ENCODE measurements at places on chromosomes 7 and 10.

- no peak for DNase-seq
Observed at GRCh38 chr7:111090846-111091245, at the start of gene LRRN3. TSS of gene LRRN3 (plus strand) at chr7:111091127. CDS start at chr7:111122773, 31,646 bp downstream.

DNA sequence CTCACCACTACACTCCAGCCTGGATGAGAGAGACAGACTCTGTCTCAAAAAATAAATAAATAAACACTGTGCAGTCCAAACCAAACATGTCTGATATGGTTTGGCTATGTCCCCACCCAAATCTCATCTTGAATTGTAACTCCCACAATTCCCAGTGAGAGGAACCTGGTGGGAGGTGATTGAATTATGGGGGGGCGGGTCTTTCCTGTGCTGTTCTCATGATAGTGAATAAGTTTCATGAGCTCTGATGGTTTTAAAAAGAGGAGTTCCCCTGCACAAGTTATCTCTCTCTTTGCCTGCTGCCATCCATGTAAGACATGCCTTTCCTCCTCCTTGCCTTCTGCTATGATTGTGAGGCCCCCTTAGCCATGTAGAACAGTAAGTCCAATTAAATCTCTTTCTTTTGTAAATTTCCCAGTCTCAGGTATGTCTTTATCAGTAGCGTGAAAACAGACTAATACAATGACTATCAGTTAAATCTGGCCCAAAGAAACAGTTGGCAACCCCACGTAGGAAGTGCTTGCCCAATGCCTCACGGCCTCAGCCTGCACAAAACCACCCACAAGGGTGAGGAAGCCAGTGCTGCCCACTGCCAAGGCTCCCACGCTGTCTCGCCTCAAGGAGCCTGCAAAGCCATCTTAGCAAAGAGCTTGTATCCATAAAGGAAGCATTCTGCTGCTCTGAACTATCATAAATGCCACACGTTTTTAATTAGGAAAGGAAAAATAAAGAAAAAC is 64.7 kb downstream of the PIK3AP1 start:
- DNase-seq: no peak

GRCh38 chr10:20596911-20597310 is 300.2 kb downstream of the NEBL start:
- no peak for DNase-seq

DNA sequence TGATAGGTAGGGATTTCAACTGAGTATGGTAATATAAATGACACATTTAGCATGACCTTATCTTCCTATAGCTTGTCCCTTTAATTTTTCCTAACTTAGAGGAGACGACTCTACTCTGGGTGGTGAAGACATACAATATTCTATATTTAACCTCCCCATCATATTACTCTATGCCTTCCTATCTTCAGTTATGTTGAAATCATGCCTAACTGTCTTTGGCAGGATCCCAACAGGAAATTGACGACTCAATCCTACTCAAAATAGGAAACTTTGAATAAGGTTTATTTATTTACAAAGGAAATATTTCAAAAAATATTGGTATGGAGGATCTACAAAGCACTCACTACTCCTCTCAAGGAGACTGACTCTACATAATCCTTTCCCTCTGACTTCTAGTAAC is 24.1 kb upstream of the SEMA3A start:
- no peak for DNase-seq

GRCh38 chr7:1902231-1902855 is 232.3 kb downstream of the ELFN1 start:
- no peak for DNase-seq

DNA sequence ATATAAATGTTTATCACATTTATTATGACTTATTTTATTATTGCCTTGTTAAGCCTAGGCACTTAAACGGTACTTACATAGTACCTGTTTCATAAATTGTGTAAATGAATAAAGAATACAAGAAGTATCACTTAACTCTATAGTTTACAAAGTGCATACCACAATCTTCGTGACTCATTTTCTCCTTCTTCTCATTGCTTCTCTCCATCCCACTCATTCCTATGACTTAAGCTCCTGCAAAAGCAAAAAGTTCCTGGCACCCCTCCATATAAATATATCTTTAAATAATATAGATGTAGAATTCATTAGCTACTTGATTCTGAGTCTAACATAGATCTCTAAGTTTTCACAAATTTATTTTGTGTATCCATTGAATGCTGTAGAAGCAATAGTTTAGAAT is 1382.0 kb upstream of the CELF2 start:
- no peak for DNase-seq

DNA sequence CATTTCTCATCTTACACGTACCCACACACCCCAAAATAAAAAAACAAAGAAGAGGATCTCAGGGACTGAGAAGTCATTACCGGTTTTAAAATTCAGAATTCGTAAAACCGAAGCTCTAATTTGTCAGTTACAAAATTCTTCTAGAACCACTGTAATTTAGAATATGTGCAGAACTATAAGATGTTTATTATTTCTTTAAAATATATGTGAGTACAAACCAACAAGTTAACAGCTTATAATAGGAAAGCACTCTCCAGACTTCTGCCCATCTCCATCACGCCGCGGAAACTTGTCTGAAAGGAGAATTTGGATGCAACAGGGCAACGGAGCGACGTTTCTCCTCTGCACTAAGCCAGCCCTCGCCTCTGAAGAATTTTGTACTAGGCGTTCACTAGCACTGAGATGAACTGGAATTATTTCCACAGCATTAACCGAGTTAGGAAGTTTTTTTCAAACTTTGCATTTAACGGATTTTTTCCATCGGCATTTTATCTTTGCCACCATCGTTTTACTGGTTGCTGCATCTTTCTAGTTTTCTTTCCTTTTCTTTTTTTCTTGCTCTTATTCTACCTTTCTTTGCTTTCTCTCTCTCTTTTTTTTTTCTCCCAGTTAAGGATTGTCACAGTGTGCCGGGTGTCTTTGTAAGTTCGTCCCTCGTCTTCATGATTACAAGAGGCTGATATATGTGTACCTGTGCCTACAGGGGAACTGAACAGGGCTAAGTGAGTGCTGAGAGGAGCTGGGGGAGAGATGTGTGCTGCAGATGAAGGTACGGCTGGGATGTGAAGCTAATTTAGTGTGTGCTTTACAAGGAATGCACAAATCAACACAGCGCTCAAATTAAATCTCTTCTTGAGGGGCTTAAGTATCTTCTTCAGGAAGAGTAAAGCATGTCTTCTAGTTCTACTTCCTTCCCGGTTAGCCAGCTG is 295.9 kb upstream of the NFE2L3 start:
- DNase-seq: no peak

DNA sequence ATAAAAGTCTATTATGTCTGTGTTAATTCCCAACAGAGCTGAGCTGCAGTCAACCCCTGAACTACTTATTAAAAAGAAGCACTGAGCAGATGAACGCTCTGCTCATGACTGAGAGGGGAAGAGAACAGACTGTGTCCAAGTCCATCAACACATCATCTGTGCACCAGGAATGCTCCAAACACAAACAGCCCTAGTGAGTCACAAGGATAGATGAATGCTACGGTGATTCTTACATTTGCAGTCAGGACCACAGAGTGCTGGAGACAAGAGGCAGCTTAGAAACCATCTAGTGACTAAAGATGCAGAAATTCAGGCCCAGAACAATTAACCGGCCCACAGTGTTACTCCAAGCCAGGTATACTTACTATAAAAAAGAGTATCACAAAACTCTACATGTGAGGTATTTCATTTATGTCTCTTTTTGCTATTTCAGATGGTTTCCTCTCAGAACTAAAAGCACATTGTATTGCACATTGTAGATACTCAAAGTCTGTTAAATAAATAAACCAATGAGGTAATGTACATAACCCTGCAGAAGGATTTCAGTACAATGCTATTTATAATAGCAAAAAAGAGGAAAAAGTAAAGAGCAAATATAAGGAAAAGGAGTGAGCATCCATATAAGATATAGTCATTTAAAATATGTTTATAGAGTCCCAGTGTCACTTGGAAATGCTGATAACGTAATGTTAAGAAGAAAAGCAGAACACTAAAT is 159.2 kb downstream of the KCNMA1 start:
- no peak for DNase-seq

DNA sequence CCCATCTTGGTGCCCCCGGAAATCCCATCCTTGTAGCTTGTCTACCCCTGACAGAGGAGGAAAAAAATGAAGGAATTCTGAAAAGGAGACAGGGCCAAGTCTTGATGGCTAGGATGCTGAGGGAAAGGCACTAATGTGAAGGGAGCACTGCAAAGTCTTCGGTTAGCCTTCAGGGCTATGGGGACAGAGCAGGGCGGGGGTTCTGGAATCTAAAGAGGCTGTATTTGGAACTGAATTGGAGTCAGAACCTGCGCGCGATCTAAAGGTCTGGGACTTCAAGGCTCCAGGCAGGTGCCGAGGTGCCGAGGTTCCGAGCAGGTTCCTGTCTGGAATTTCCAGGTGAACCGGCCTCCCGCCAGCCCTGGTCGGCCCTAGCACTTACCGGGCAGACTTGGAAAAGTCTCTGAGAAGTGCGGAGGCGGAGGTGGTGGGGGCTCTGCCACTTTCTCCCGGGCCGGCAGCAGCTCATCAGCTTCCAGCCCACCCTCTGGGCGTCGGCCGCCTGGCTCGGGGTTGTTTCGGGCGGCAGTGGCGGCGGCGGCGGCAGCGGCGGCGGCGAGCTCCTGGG is 781 bp downstream of the GBX1 start:
- peak; percentile 55 for DNase-seq

DNA sequence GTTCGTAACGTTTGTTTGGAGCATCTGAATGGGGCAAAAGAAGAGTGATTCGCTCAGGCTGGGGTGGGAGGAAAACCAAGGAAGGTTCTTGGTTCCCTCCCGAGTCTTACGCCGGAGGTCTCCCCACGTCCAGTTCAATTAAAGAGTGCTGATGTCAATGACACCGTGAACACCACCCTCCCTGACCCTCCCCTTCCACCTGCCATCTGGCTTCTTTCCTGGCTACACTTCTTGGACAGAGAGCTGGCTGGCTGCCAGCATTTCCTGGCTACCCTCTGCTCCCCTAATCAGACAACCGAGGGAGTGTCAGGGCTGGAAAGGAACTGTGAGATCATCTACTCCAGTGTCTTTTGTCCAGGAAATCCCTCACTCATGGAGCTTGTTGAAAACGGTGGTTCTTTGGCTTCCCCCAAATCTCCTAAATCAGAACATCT is 24.1 kb upstream of the FFAR4 start:
- DNase-seq: no peak

DNA sequence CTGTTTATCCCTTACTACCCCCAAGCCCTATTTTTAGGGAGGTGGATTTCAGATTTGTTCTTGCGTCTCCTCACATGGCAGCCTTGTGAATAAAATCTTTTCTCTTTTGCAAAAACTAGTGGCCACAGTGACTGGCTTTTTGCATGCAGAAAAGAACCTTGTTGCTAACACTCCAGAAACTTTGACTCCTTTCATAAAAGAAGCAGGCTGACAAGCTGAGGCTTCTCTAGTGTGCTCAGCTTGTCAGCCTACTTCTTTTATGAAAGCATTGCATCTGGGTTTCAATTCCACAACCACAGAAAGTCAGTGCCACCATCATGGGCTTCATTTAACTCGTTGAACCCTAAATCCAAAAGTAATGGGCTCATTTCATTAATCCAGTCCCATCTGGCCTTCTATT is 761.0 kb upstream of the COBL start:
- DNase-seq: no peak

- no peak for DNase-seq
Observed at GRCh38 chr7:25384788-25385505, 156.7 kb upstream of the NPVF start.

- DNase-seq: no peak
Observed at GRCh38 chr10:122050311-122050710, 61.3 kb downstream of the TACC2 start.

DNA sequence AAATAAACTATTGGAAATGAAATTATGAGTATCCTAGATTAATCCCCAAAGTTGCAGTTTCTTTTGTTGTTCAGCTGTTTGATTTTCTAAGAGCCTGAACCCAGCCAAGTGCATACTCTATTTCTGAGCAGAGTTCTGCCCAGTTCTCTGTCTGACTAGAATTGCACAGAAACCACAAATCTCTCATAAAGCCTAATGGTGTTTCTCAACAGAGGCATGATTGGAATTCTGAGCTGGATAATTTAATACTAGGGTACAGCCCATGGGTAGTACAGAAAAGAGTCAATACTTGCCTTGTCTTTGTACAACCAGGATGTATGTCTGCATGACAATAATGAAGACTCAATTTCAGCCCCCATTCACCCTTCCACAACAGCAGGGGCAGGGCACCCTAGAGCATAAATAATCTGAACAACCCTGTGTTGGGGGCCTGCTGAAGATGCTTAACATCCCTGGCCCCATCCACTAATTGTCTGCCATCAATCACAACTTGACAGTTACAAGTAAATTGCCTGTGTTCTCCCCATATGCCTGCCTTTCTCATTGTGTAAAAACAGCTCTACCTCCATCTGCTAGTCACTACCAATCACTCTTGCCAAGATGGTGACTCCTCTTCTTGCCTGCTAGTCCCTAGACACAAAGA is 114.4 kb downstream of the NPSR1 start:
- no peak for DNase-seq

DNA sequence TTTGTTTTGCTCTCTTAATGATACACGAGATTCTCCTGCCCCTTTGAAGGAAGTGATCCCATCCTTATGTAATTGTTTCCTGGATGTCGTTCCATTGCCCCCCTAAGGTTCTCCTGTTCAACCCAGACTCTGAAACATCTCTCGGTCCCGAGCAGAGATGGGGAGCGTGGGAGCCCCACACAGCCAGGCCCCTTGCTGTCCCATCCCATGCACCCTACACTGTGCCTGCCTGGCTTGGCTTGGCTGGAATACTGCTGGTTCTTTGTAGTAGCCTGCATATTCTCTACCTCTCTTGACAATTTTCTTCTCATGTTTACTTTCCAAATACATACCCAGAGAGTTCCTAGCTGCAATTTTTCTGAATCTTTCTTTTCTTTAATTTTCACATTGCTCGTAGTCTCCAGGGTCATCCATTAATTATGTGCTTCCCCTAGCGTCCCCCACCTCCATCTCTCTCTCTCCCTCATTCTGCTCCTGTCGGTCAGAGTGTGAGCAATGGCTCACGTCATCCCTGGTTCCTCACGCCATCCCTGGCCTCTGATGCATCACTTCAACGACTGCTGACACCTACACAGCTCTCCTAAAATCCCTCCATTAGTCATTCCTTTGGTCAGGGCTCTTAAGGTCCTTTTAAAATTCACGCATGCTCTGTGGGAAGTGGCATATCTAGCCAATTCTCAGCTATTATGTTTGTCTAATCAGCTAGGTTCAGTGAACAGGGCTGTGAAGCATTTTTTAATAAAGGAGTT is 32.5 kb upstream of the GPR158 start:
- no peak for DNase-seq

DNA sequence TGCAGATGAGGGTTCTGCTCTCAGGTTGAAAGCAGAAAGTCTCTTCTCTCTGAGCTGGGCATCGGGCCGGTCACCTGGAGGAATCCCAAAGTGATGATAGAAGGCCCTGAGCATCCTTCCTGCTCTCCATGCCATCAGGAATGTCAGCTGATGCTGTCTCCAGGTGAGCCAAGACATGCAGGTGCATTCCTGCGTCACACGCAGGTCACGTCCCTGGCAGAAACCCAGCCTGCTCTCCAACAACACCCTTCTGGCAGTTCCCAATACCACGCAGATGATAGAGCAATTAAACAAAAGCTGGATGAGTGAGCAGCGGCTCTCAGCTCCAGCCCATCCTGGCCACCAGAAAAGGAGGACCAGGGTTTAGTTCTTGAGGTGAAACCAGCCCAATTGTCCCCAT is 6.9 kb upstream of the WIPI2 start:
- no peak for DNase-seq

All from sciatic nerve (tissue), 2 donors.